Activated CD8-positive, alpha-beta memory T cell treated with anti-CD3 and anti-CD28 coated beads, Interleukin-2, amount 50 U/mL, for 4 hours (primary cell): ENCODE measurements at places on chromosomes 4 and X.

- no peak for DNase-seq
Measured at GRCh38 chr4:54554339-54554990, 103.3 kb upstream of the KIT start.

- no peak for DNase-seq
Measured at GRCh38 chr4:85496126-85496849, 21.3 kb downstream of the ARHGAP24 start.

DNA sequence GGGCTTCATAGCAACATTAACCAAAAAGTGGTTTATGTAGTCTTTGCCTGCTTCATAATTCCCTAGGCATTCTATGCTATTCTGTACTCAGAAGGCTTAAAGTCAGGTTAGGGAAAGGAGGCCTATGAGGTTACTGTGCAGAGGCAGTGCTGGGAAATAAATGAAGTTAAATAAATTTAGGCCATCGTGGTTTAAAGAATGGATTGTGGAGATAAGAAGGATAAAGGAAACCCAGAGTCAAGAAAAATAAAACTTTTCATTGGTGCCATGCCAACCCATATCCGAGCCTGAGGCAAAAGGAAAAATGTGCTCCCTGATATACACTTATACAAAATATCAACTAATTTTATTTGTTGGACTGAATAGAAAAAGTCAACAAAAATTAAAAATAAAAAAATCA lies 70.2 kb downstream of the AR start:
- DNase-seq = no peak

DNA sequence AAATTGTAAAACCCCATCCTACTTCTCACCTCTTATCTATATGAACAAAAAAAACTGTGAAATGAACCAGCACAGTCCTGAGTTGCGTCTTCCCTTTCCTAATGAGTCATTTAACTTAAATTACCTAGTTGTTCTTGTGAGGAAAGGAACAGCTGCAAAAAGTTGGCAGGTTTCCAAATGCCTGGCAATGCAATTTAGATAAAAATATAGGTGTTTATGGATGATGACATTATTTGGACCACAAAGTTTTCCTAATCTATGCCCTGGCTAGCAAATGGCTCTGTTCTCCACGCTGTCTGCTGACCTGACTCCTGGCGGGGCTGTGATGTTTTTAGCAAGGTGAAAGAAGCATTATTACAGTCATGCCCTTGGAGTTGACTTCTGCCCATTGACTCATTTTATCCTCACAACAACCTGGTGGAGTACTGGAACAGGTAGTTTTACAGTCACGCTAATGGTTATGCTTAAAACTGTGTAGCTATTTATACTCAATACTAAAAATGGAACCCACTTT lies 29.8 kb upstream of the RELL1 start:
- no peak for DNase-seq

GRCh38 chrX:134753718-134754008 lies 95.4 kb upstream of the PLAC1 start:
- DNase-seq = no peak

DNA sequence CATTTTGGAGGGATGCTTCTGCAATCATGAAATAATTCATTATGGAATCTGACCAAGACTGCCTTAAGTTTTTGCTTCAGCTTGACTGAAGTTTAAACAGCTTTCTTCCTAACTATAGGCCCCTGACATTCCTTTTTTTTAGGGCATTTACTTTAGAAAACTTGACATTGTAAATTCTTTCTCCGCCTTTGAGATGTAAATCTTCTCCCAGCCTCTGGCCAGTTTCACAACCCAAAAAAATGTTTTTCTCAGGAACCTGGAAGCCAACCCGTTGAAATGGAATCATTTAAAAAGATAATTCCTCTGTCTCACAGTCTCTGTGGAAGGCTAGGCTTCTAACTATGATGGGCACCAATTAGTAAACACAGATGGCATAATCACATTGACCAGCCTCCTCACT lies 710.4 kb upstream of the PABPC4L start:
- DNase-seq = no peak

- DNase-seq = no peak
Measured at GRCh38 chr4:156830351-156830750, 141.2 kb downstream of the PDGFC start.

DNA sequence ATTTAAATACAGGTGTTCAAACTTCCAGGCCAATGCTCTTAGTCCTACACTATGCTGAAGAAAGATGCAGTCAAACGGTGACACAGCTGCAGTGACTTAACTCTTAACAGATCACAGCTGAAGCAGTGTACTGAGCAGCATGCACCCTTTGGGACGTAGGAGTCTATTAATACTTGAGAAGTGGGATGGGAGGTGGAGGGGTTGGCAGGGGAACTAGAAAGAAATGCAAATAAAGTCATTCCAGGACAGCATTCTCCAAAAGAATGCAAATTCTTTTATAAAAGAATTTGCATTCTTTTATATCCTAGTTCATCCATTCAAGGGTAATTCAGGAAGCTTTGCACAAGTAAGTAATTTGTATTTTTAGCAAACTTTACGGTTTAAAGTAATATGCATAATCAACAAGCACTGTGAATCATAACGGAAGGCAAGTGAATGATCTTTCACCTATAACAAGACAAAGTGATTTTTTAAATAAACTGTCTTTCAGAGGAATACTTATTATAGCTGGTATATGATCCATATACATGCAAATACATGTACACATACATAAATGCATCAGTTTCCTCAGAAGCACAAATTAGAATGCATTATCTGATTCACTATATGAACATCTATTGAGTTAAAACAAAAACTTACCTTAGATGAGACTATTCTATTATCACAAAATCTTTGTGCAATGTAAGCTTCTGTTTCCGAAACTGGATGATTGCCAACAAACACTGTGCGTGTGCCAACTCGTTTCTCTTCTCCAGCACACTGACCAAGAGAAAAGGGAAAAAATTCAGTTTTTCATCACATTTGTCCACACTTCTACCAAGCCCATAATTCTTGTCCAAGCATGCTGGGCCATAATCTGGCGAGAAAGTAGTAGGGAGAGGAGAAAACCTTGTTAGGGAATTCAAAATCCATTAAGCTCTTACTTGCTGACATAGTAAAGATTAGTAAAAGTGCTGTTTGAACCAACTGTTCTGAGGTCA lies 106.5 kb downstream of the ATP11C start:
- DNase-seq = no peak

DNA sequence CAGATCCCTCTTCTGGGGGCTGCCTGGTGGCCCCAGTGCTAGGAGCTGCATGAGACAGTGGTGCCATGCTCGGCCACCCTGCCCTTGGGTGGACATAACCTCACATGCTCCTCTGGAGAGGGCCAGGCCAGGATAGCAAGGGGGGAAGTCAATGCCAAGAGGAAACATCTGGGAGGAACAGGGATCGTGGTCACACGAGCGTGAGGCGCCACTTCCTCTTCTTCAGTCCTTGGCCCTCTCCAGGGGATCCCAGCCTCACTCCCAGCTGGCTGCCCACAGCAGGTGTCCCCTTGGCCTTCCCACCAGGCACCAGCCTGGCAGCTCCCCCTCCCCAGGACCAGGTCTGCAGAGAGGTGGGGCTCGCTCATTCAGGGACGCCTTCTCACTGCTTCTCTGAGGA lies 28.6 kb downstream of the TBC1D14 start:
- no peak for DNase-seq

DNA sequence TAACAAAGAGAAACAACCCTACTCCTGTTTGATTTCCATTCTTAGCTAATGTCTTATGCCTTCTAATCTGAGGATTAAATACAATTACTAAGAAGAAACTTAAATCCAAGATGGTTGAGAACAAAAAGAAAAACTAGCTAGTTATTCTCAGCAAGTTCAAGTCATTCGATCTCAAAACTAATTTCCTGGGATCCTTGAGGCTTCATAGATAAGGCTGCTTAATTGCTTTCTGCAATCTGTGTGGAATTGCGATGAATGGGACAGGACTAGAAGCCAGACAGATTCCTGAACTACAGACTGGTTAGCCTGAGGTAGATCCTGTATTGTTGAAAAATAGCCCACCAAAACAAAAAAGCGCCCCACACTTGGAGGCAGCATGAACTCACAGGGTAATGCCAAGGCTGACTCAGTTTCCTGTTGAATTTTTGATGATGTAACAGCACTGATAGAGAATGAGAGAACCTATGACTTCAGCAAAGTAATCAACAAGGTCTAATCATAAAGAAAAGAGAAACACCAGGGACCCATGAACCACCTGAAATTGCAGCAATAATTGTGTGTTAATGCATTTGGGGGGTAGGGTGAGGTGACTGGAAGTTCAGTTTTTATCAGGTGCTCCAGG lies 33.9 kb downstream of the KLHL15 start:
- no peak for DNase-seq

DNA sequence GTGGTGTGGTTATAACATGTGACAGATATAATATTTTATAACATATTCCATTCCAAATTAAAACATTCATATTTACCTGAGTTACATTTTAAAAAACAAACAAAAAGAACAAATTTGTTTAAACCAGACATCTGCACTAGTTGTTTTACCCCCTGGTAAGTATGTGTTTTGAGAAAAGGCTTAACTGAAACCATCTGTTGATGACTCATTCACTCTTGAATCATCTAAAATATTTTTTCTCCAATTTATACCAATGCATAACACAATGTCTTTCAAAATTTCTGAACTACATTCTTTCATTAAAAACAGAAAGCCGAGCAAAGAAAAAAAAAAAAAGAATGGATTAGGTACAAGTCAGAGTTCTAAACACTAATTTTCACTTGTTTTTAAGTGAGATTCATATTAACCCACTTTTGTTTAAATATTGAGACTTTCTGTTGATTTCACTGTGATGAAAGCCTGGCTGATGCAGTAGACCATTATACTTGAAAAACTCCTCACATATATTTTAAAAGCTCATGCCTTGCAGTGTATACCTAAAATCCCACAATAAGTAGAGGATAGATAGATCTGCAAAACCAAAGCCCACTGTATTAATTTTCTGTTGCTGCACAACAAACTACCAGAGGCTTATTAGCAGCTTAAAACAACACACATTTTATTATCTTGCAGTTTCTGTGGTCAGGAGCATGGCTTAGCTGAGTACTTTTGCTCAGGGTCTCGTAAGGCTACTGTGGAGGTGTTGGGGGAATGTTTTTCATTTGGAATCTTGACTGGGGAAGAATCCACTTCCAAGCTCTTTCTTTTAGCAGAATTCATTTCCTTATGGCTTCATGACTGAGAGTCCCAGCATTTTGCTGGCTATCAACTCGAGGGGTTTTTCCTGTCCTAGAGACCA lies 221.5 kb downstream of the PCDH18 start:
- no peak for DNase-seq

DNA sequence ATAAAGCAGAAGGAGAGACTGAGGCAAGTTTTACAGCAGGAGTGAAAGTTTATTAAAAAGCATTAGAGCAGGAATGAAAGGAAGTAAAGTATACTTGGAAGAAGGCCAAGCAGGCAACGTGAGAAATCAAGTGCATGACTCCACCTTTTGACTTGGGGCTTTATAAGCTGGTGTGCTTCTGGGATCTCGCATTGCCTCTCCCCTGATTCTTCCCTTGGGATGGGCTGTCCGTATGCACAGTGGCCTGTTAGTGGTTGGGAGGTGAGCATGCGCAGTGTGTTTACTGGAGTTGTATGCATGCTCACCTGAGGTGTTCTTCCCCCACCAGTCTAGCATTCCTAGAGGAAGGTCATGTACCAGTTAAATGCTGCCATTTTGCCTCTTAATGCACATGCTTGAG lies 29.1 kb upstream of the C1QTNF7 start:
- DNase-seq = no peak

GRCh38 chr4:15325987-15326386 lies 101.8 kb upstream of the C1QTNF7 start:
- no peak for DNase-seq

DNA sequence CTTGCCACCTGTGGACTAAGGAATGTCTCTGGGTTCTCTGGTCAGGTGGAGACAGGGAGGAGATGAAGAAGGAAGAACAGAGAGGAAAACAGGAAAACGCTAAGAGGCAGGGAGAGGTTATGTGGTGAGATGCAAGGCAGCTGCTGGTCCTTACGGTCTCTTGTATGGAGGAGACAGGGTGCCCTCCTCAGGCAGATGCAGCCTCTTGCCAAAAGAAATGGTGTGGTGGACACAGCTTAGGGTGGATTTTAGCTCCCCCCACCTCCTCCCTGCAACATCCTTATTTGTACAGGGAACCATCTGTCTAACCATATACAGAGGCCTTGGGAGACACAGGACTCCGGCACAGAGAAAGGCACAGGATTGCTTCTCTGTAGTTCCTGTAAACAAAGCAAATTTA lies 9.7 kb downstream of the OCIAD2 start:
- no peak for DNase-seq

DNA sequence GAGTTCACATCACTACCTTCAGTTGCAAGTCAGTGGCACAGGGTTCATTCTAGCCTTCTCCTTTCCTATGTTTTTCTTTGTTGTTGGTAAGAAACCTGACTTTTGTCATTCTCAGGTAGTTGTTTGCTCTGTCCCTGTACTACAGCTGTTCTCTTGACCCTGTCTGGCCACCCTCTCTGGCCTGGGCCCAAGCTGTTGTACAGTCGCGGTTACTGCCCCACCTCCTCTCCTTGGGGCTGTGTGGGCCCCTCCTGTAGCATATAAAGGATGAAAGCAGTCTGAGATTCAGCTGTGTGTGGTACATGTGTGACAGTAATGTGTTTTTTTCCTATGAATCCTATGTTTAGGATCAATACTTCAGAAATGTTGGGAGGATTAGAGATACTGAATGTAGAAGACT lies 12.5 kb downstream of the MOB1B start:
- no peak for DNase-seq

GRCh38 chr4:183182873-183183725 lies 84.0 kb downstream of the WWC2 start:
- no peak for DNase-seq

- no peak for DNase-seq
Measured at GRCh38 chr4:169115897-169116254, 105.8 kb upstream of the CBR4 start.
